PC-9 (cell line): ENCODE measurements at places on chromosomes 1 and 21. TPM values are rescaled to one million over a fixed set of nuclear protein-coding genes. Genes with fewer than 3 reads are reported as not detected.

GJA4 gene
- total RNA-seq: not detected in 2 replicates

TTLL10 gene
- total RNA-seq: 4.0 and 5.8 TPM in 2 replicates

UTS2 gene
- 12.8 and 23.8 TPM in 2 replicates for total RNA-seq

CFHR2 gene
- not detected in 2 replicates for total RNA-seq

SMIM1 gene
- 5.9 and 13.2 TPM in 2 replicates for total RNA-seq

HMCN1 gene
- 0.31 and 0.83 TPM in 2 replicates for total RNA-seq

SMCP gene
- total RNA-seq: not detected in 2 replicates

DYNLT4 gene
- total RNA-seq: 2.8 and 4.3 TPM in 2 replicates

KANK4 gene
- total RNA-seq: 1.7 and 2.0 TPM in 2 replicates

DNASE2B gene
- not detected in 2 replicates for total RNA-seq

SPATA46 gene
- not detected in 2 replicates for total RNA-seq

UBE2U gene
- total RNA-seq: not detected in 2 replicates

RGS16 gene
- 0.25 TPM in 1 of 2 replicates, not detected in the other for total RNA-seq

NDUFV3 gene
- 19.4 and 20.7 TPM in 2 replicates for total RNA-seq

NPHS2 gene
- not detected in 2 replicates for total RNA-seq

S100A10 gene
- 966 and 1,436 TPM in 2 replicates for total RNA-seq

SAMD13 gene
- 0.90 and 2.5 TPM in 2 replicates for total RNA-seq

S100A14 gene
- total RNA-seq: 411 and 486 TPM in 2 replicates

LAMB3 gene
- 90.0 and 142 TPM in 2 replicates for total RNA-seq

FOXD3 gene
- not detected in 2 replicates for total RNA-seq

EEIG2 gene
- total RNA-seq: 31.6 and 31.9 TPM in 2 replicates

UTP25 gene
- total RNA-seq: 8.2 and 9.3 TPM in 2 replicates

PLA2G2A gene
- total RNA-seq: not detected in 2 replicates

S100A6 gene
- 873 and 994 TPM in 2 replicates for total RNA-seq

TSPEAR gene
- not detected in 2 replicates for total RNA-seq

FMO2 gene
- total RNA-seq: not detected in 2 replicates

DIO1 gene
- not detected in 2 replicates for total RNA-seq

DMBX1 gene
- 0.79 and 1.0 TPM in 2 replicates for total RNA-seq

C2CD2 gene
- total RNA-seq: 26.8 and 27.9 TPM in 2 replicates

ARHGEF16 gene
- 25.1 and 29.1 TPM in 2 replicates for total RNA-seq

TTC24 gene
- not detected in 2 replicates for total RNA-seq

EPS8L3 gene
- total RNA-seq: 0.68 and 1.2 TPM in 2 replicates

TRIM67 gene
- not detected in 2 replicates for total RNA-seq

FCER1G gene
- total RNA-seq: 1.3 TPM in 1 of 2 replicates, not detected in the other

IGSF9 gene
- 22.9 and 23.4 TPM in 2 replicates for total RNA-seq

EPHA2 gene
- total RNA-seq: 48.3 and 65.8 TPM in 2 replicates

PIK3CD gene
- total RNA-seq: 10.3 and 16.4 TPM in 2 replicates

TRNAU1AP gene
- 31.7 and 43.0 TPM in 2 replicates for total RNA-seq

DNAJC28 gene
- total RNA-seq: 1.1 and 1.3 TPM in 2 replicates

RPRD2 gene
- 24.3 and 36.2 TPM in 2 replicates for total RNA-seq

PTPN22 gene
- 0.11 TPM in 1 of 2 replicates, not detected in the other for total RNA-seq

GJA8 gene
- total RNA-seq: not detected in 2 replicates

SLC41A1 gene
- 26.5 and 34.5 TPM in 2 replicates for total RNA-seq

FCRL1 gene
- total RNA-seq: not detected in 2 replicates

TACSTD2 gene
- 489 and 702 TPM in 2 replicates for total RNA-seq

LDLRAD1 gene
- 1.6 TPM in 2 replicates for total RNA-seq

AADACL4 gene
- not detected in 2 replicates for total RNA-seq
